ENCODE measurements at places on chromosomes 5 and 9.

GRCh38 chr9:2673161-2673560, 44.1 kb upstream of the KCNV2 start:
- no peak for DNase-seq

GRCh38 chr5:33244441-33245150, 196.2 kb upstream of the TARS1 start:
- DNase-seq = no peak

GRCh38 chr5:33973271-33973670, 11.2 kb downstream of the SLC45A2 start:
- DNase-seq = no peak

- DNase-seq = peak; percentile 87
These were observed 77.6 kb upstream of the SEMA6A start for GRCh38 chr5:116652196-116652729.

DNA sequence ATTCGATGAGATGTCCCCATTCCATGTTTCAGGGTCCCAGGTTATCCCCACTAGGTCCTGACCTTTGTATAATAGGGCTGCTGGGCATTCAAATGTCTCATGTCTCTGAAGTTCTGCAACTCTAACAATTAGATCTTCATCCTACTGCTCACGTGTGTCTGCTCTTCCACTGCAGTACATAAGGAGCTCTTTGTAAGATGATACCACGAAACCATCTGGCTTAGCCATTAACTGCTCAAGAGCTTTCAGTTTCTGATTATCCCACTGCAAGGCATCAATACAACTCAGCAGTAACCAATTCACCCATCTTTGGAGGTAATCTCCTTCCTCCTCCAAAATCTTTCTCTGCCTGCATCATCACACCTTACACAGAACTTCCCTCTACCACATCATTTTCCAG, 49.9 kb upstream of the PPP2CA start:
- peak; percentile 27 for DNase-seq

- no peak for DNase-seq
These were observed 420.4 kb downstream of the CETN3 start for GRCh38 chr5:89988998-89989655.

GRCh38 chr5:1474183-1474839, 29.1 kb upstream of the SLC6A3 start:
- no peak for DNase-seq

DNA sequence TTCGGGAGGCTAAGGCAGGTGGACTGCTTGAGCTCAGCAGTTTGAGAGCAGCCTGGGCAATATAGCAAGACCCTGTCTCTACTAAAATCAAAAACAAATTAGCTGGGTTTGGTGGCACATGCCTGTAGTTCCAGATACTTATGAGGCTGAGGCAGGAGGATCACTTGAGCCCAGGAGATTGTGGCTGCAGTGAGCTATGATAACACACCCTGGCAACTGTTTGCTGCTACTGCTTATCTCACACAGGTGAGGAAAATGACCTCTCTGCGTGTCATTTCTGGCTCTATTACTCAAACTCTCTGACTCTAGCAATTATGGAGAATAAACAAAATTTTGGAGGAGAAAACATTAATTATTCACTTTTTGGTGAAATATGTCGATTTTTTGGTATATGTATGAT, 45.3 kb upstream of the TMC1 start:
- DNase-seq = no peak

GRCh38 chr5:116371935-116372334, 202.7 kb downstream of the SEMA6A start:
- DNase-seq = no peak

DNA sequence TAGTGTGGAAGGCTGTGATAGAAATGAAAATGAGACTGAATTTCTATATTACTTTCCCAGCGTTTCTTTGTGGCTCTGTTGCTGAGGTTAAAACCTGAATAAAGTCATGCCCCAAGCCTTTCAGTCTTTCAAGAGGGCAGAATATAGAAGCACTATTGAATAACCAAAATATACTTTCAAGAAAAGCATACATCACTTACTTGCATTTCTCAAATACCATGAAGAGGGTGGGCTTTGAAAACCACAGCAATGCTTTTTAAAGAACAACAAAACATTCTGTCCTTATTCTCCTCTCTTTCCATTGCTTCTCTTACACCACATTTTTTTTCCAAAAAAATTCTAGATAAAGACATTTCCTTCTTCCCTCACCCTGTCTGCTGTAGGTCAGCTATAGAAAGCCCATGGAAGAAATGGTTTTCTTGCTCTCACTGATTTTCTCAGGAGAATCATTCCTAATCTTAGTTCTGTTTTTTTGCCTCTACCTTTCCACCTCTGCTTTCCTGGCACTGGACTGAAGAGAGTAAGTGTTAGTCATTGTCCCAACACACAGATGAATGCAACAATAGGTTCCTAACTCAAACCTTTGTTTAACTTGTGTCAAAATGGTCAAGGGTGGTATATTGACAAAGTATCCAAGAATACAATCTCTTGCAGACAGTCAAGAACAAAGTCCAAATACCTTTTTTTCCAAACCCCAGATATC, 51.6 kb downstream of the NUDT12 start:
- no peak for DNase-seq

DNA sequence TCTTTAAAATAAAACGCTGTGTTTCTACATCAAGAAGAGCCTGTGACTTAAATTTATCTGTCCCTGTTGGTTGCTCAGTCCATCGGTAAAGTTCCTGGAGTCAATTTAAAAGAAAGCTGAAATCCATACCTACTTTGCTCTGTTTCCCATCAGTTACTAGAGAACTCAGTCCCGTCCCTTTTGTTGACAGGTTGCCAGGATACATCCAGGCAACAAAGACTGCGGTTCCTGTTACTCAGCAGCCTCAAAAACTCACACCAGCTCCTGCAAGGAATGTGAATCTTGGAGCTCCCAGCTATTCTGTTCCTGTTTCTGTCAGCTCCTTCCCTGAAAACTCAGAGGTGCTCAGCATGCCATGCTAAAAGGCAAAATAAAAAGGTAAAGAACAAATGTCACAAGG, at the start of gene ZNF474:
ZNF474 (plus strand) TSS at position 241 of the 400 bp plus-strand sequence. CDS start 22,445 bp downstream, outside the sequence.
- DNase-seq = no peak

GRCh38 chr5:124843596-124843899, 97.1 kb upstream of the ZNF608 start:
- DNase-seq = no peak

DNA sequence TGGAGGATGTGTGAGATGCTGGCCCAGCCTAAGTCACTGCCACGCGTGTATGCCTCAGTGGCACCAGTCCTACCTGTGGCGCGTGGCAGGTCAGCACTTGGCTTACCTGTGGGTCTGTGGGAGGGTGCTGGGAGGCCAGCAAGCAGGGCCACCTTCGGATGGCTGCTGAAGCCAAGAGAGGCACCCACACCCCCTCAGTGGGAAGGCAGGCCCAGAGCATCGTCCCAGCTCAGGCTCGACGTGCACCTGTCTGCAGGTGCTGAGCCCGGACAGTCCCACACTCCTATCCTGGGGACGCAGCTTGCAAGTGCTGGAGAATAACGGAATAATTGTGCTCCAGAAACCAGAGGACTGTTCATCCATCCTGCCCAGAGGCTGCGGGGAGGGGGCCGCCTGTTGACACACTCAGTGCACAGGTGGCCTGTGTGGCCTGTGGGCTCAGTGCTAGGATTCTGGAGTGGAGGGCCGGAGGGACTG, 24.0 kb downstream of the NKD2 start:
- DNase-seq = no peak

- DNase-seq = no peak
These were observed 343.2 kb downstream of the TRIM32 start for GRCh38 chr9:117030254-117030768.

DNA sequence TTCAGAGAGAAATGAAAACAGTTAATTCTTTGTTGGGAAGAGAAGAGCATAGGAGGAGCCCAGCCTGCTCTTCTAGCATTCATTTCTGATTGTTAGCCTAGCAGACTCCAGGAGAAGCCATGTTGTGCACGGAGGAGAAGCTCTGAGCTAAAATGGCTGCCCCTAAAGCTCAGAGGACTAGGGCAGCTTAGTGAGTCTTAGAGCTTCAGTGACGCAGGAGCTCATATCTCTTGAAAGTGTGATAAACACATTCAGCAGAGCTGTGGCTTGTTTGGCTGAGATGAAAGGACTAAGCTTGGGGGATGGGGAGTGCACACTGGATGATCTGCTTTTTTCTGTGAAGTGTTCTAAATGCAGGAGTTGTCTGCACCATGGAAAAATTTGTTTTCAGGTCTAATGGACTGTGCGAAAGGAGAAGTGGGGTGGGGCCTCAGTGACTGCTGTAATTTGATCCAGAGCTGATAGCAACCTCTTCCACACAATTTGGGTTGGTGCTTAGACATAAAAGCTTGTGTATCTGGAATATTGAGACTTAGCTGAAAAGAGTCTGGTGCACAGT, 58.5 kb downstream of the ZNF462 start:
- DNase-seq = peak; percentile 60

DNA sequence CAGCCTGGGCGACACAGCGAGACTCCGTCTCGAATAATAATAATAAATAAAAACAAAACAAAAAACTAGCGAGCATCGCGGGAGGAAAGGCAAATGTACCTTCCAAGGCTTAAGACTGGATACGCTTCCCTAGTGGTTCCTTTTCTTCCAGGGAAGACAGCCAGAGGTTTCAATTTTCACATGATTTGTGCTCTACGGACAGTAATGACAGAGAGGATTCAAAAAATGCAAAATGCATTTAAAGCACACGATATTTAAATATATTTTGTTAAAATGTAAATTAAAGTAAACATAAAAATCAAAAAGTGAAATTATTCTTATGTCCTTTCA, 4.3 kb upstream of the TRIM41 start:
- no peak for DNase-seq

GRCh38 chr9:93963969-93964368, 8.8 kb upstream of the BARX1 start:
- DNase-seq = no peak

GRCh38 chr5:132024789-132025402, 13.4 kb upstream of the ACSL6 start:
- DNase-seq = no peak

DNA sequence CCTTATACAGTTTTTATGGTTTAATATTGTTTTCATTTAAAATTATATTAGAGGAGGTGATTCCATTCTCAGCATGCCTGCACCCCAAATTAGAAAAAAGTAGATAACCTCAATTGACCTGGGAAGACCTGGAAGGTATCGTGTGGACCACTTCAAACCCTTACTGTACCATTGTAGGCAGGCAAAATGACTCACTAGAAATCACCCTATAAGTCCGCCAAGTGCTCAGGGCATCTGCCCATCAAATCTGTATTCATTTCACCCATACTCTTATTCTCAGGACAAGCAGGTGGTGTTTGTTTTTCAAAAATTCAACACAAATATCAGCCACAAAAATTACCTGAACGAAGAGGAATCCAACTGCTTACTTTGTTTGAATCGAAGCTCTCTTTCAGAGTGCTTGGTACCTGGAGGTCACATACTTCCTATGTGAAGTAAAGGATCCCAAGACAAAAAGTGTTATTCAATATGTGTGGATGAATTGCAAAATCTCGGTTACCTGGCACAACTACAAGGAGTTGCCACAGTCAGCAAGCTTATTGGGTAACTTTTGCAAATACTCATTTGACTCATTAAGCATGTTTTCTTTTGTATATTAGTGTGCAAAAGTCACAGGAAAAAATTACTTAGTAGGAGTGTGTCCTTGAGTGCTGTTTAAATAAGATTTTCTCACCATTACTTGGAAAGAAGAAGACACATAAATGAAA, 216.2 kb downstream of the ENC1 start:
- no peak for DNase-seq

DNA sequence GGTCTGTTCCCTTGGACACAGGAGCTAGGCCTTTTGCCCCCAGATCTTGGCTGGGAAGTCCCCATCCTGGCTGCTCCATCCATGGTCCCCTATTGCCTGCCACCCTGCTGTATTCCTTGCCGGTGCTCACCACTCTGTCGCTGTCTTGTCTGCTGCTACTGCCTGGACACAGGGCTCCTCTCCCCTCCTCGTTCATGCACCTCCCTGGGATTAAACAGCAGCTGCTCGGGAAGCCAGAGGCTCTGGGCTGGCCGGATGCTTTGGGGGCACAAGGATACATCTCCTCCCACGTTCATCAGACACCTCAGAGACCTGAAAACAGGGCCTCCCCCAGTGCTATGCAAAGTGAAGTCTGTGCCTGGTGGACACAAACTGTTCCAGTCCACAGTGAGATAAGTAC, 110.4 kb downstream of the ZNF354C start:
- no peak for DNase-seq

- DNase-seq = no peak
These were observed 1.5 kb upstream of the RFX3 start for GRCh38 chr9:3526997-3527940.

DNA sequence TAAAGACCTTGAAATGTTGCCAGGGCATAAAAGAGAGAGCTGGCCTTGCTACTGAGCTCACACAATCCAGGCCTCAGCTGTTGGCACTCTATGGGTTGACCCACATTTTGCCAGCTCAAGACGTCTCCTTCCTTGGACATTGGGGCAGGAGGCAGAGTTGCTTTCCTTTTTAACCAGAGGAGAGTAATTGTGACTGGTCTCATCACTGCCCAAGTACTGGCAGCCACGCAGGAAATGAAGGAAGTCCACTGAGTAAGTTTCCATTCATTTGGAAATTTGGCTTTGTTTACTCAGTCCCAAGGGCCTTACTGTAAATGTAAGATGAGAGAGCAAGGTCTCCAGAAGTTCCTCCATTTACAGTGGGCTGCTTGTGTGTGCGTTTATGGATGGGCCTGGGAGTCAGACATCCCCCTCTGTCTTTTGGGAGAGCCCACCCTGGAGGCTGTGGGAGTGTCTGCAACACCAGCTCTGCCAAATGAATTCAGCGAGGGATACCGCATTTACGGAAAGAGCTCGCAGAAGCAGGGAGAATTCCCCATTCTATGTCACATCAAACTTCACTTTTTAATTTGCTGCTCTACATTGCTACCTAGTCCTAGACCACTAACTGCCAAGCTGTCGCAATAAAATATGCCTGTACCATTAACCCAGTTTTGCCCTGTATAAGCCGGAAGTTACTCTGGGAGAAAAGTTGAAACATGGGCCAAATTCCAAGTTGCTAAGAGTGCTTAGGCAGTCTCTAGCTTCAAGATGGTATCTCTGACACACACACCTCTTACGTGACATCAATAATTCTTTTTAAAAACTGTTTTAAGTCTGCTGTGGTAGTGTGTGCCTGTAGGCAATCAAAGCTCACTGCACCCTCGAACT, 24.5 kb upstream of the PDZD2 start:
- no peak for DNase-seq

GRCh38 chr9:129322641-129323375, 144.7 kb upstream of the IER5L start:
- no peak for DNase-seq

Data from NCI-H1436 treated with DMSO at 0.1 percent for 48 hours (cell line).